ENCODE measurements at places on chromosomes 7 and 10.

GRCh38 chr7:2611401-2611800, 20.4 kb upstream of the TTYH3 start:
- no peak for DNase-seq

DNA sequence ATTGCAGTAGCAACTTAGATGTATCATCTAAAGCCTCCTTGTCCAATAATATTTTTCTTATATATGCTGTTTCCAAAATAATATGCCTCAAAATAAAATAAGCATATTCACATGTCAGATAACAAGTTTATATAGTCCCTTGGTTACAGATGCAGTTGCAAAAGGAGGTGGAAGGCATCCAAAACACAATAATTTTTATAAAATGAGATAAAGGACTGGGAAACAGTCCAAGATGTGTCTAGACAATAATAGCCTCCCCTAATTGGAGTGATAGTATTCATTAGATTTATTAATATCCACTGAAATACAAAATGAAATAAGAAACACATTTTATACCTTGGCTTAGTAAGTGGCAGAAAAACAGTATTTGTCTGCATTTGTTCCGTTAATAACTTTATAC, 30.3 kb downstream of the BCAP29 start:
- DNase-seq, result no peak

DNA sequence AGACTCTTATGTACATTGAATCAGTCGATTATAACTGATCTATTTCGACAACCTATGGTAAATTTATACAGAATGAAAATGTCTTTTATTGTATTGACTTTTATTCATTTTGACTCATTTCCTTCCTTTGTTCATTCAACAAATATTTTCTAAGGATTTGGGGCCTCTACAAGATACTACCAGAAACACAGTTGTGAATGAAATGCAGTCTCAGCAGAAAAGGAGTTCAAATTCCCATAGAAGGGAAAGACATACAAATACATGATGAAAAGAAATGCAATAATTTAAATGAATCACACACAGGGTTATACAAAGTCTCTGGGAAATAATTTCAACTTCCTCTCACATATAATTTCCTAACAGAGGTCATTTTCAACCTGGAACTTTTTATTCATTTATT, 134.0 kb upstream of the SEMA3A start:
- no peak for DNase-seq

- DNase-seq, result peak; percentile 56
Measured at GRCh38 chr7:151818674-151819519, 58.0 kb downstream of the PRKAG2 start.

- peak; percentile 20 for DNase-seq
Measured at GRCh38 chr10:6018422-6018821, 41.1 kb upstream of the IL15RA start.

GRCh38 chr10:120538091-120538490, 81.1 kb downstream of the PLPP4 start:
- DNase-seq, result no peak

GRCh38 chr10:26733750-26734568, 36.5 kb downstream of the PDSS1 start:
- DNase-seq, result peak; percentile 88

GRCh38 chr10:3036155-3037021, 31.0 kb upstream of the PFKP start:
- no peak for DNase-seq

GRCh38 chr10:93958834-93959233, 34.9 kb upstream of the PLCE1 start:
- no peak for DNase-seq

DNA sequence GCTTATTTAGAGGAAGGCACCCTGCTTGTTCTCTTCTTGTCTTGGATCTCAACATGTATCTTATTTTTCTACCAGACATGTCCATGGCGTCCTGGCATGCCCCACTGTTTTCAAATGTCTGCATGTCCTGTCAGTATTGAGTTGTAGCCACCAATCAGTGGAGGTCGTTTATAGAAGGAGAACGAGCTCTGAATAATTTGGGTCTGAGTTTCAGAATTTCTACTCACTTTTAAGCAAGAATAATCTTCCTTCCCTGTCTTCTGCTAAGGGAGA, 2.9 kb upstream of the HOXA13 start:
- DNase-seq, result no peak

DNA sequence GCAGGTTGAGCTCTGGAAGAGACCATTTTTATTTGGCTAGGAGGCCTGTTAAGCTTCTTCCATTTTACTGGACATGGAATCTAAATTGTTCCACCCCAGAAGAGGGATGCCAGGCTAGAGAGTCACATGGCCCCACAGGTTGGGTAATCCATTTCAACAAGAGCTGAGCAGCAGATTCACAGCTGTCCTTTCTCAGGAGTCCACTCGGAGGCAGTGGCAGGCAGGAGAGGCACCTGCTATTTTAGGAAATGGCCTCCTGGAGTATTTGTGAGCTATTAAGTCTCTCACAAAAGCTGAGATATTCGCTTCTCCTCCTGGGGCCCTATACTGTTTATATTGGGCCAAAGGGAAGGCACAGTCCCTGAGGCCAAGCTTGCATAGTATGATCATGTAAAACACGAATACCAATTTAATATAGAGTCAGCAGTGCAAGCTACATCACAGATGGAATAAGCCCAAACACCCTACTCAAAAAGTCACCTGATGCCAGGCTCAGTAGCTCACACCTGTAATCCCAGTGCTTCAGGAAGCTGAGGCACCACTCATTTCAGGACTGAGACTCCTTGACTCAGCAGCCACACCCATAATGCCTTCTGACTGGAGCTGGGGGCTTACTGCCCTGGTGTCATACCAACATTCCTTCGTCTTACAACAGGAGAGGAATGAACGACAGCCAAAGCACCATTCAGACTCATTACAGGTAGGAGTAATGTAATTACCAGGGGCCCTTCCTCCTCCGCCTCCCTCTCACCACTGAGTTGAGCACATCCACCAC, 124.1 kb downstream of the LMBR1 start:
- peak; percentile 16 for DNase-seq
